Stimulated activated CD4-positive, alpha-beta T cell treated with anti-CD3 and anti-CD28 coated beads, Interleukin-4, amount 100 ng/mL, for 4 hours (primary cell): ENCODE measurements at places on chromosomes 4 and X.

GRCh38 chrX:31199840-31200114 lies 127.9 kb upstream of the FTHL17 start:
- DNase-seq, result no peak

DNA sequence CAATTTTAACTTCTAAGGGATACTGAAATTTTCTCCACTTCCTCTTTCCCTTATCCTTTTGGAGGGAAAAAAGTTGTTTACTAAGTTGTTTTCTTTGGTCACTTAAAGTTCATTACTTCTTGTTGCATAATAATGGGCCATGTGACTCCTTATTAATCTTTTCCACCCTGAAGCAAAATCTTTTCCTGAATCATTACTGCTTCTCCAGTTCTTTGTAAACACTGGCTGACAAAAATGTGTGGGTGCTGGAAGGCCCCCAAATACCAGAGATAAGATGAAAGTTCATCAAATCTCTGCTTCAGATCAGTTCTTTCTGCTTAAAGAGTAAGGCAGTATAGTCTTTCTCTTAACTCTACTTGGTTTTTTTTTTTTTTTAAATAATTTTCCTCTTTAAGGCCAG lies 108.9 kb upstream of the NHS start:
- no peak for DNase-seq

DNA sequence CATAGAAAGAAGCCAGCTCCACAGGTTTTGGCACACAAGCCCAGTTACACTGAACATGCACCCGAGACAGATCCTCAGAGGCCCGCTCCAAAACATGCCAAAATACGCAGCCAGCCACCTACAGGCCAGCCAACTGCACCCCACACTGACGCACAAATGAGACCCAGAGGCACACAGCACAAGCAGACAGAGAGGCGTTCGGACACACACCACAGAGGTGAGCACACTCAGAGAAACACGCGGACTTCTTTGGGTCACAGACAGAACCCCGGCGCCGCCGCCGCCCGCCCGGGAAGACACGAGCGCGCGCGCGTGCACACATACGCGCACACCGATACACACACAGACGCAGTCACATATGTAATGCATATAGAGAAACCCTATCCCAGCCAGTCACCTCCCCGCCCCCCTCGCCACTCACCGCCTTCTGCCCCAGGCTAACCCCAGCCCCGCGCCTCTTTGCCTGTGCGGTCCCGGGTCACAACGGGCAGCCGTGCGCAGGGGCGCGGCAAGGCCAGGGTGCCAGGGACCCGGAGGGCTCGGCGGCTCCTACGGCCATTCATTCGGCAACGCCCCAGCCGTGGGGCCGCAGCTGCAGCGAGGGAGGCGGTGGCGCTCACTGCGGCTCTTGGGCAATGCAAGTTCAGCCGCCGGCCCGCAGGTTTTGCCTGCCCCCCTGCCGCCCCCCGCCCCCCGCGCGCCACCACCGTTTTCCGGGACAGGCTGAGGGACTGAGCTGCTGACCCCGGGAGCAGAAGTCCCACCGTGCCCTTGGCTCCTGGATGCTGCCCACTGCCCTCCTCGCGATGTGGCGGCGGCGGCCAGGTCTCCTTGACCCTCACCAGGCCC lies 553 bp downstream of the SEPTIN6 start:
- DNase-seq, result peak; percentile 56

GRCh38 chr4:120683897-120684540 lies 238.5 kb downstream of the PRDM5 start:
- no peak for DNase-seq

DNA sequence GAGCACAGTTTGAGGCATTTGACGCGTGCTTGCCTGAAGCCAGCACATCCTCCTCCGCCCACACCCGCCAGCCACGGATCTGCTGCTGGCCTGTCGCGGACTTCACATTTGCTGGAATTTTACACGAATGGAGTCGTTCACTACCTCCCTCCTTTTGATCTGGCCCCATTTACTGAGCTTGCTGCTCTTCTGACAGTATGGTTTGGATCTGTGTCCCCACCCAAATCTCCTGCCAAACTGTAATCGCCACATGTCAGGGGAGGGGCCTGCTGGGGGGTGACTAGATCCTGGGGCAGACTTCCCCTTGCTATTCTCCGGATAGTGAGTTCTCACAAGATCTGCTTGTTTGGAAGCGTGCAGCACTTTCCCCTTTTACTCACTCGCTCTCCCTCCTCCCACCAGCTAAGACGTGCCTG lies 19.9 kb upstream of the CPLX1 start:
- DNase-seq, result no peak

GRCh38 chr4:63493265-63493664 lies 916.0 kb downstream of the TECRL start:
- no peak for DNase-seq

DNA sequence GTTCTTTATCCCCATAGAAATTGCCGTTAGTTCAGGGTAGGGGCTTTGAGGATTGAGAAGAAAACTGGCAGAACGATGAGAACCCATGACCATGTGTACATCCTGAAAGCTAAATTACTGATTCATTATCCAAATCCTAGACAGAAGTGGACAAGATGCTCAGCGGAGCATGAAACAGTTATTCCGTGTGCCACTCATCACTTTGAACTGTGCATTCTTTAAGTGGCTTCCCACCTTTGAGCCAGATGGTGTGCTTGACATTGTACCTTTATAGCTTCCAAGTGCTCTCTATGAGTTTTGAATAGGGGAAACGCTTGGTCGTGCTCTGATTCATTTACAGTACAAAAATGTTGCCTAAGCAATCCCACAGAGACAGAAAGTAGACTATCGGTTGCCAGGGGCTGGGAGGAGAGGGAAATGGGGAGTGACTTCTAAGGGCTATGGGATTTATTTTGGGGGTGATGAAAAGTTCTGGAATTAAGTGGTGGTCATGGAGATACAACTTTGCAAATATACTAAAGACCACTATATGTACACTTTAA lies 100.0 kb downstream of the DOCK11 start:
- DNase-seq, result no peak

DNA sequence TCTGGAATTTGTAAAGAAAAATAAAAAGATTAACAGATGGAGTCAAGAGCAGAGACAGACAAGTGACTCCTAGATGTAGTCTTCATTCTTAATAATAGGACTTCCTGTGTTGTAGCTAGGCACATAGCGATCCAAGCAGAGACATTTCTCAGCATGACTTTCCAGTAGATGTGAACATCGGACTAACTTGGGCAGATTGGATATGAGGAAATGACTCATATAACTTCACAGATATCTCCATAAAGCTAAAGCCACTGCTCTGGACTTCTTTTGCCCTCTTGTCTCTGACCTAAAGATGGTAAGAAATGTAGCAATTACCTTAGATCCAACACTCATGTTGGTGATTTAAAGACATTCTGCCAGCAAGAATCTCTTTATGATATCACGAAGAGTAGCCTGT lies 131.7 kb downstream of the EPHA5 start:
- DNase-seq, result no peak

DNA sequence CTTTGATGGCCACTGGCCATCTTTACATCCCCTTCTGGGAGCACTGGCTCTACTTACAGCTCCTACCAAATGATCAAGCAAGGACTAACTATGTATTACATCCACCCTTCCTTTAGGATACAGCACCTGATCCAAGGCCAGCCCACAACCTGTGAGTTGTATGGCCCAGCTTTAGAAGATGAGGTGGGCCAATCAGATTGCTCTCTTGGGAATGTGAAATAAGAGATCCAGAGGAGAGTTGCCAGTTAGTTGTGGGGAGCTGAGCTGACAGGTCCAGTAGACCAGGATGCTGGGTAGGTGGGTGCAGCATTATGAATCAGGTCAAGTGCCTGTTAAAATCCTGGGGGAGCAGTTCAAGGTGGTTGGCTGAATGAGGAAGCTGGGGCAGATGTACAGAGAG lies 111.5 kb downstream of the GNL3L start:
- no peak for DNase-seq

- no peak for DNase-seq
Observed at GRCh38 chr4:3174371-3175338, 74.3 kb upstream of the MSANTD1 start.

DNA sequence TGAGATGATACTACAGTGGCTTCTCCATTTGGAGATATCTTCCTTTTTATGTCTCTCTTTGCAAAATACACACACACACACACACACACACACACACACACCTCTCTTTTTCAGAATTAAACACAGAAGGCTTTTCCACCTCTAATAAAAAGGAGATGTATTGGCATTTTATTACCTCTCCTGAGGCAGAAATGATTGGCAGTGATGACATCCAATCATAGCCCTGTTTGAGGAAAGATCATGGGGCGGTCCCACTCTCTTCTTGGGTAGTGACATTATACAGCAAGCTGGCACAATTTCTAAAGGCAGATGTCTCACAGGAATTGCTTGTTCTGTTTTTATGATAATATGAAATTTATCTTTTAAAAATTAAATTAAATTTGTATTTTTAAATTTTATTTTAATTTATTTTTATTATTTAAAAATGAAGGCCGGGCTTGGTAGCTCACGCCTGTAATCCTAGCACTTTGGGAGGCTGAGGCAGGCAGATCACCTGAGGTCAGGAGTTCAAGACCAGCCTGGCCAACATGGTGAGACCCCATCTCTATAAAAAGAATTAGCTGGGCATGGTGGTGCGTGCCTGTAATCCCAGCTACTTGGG lies 15.6 kb downstream of the CHRNA9 start:
- no peak for DNase-seq

DNA sequence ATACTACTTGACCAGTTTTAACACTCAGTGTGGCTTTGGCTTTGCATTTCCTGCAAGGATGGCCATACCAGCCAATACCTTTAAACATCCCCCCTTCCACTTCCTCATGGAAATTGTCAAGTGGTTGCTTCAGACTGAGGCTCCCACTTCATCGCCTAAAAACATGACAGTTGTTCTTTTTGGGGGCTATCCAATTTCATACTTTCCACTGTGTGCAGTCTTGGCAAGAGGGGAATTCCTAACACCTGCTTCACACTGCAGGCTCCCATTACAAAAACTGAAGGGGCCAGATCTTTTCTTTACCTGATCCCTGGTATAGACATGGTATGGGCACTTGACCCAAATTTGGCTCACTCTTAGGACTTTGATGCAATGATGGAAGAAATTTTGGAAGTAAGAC lies 28.5 kb upstream of the TSR2 start:
- DNase-seq, result no peak

DNA sequence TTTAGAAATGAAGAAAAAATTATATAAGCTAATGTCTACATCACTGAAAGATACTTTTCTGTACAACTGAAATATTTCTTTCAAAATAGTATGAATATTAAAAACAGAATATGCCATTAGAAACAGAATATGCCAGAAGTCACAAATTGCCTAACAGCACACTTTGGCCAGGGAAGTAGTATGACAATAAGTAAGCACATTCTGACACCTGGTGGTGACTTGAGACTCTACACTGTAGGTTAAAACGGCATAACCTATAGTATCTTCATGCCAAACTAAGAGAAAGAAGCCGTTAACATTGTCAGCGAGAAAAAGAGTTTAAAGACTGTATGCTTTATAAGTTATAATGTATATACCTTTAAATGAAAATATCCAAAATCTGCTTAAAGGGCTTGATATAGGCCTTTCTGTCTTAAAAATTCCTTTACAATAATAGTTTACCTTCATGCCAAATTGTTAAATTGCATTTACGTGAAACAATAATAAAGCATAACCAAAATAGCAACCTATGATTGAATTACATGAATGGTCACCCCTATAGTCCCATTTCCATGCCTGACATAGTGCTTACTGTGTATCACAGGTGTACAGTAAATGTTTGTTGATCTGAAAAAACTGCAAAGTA lies 32.8 kb downstream of the FAM13A start:
- DNase-seq, result peak; percentile 34

- DNase-seq, result no peak
Observed at GRCh38 chrX:36957425-36958328, 50.5 kb upstream of the FAM47C start.

GRCh38 chr4:55399581-55399980 lies 3.8 kb downstream of the TMEM165 start:
- no peak for DNase-seq

DNA sequence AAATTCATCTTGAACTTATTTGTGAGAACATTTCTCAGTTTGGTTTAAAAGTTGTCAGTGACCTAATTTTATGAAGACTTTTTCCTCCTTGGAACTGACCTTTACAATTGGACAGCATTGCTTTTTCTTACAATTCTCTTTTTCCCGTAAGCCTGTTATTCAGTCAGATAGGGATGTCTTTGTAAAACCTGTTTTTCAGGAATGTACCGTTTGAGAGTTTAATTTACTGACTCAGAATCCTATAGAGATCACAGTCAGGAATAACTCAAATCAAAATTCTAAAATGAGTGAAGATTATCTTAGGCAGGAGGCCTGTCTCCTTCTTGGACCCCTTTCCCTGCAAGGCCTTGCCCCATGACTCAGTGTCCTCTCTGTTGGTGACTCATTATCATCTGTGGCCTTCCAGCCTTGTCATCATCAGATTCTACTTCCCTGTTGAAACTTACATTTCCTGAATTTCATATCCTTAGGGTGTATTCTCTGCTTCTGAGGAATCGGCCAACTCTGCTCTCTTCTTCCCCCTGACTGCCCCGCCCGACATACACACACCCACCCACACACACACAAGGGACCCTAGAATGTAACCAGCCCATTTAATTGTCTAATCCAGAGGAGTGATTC lies 99.8 kb downstream of the ARHGAP10 start:
- DNase-seq, result no peak

DNA sequence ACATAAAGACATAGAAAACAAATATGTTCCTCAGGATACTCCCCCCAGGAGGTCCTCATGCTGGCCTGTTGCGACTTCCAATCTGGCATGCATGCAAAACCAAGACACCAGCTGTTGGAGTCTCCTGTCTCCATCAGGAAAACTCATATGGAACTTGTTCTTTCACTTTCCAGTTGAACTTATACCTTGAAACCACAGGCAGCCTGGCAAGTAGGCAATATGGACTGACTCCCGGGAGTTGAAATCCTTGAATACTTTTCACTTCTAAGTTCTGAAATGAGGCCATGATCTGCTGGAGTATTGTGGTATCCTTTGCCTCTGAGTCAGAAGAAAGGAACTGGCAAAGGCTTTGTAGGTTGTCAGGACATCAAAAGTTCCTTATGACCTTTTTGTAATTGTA lies 444.2 kb downstream of the IDS start:
- DNase-seq, result no peak

- no peak for DNase-seq
Observed at GRCh38 chr4:54439831-54440243, 210.7 kb downstream of the PDGFRA start.

DNA sequence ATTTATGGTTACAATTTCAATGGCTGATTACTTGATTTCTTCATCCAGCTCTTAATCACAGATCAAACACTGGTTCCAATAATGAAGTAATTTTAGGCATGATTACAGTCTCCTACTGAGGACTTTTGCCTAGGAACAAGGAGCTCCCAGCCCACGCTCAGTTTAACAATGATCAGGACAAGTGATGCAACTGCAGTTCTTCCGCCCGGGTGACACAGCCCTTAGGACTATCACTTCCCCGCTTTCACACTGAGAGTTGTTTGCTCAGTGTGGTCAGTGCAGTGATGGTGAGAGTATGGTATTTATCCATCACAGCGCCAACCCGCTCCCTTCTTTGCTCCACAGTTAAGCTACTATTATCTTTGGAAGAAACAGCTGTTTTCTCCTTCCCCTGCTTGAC lies 203.2 kb upstream of the MBNL3 start:
- no peak for DNase-seq
